ENCODE measurements at places on chromosomes 3 and 15.

- H3K27ac ChIP-seq: no peak overlapping the region
- no peak overlapping the region for H3K4me3 ChIP-seq
- no peaks in the 10 kb centered on the region for H3K27me3 ChIP-seq
- no peaks in the 10 kb centered on the region for H3K36me3 ChIP-seq
- DNase-seq: no peak
These were observed 6.2 kb downstream of the TGFBR2 start for GRCh38 chr3:30612437-30613132.

GRCh38 chr3:39264053-39264452 is 15.8 kb downstream of the CX3CR1 start:
- no peaks in the 10 kb centered on the region for H3K4me1 ChIP-seq
- no peak for DNase-seq

- H3K36me3 ChIP-seq: no peaks in the 10 kb centered on the region
- H3K4me3 ChIP-seq: no peak overlapping the region
- peak; percentile 8 for DNase-seq
- H3K27me3 ChIP-seq: no peaks in the 10 kb centered on the region
- no peak overlapping the region for H3K27ac ChIP-seq
These were observed 1138.4 kb downstream of the SI start for GRCh38 chr3:163939926-163940325.

DNA sequence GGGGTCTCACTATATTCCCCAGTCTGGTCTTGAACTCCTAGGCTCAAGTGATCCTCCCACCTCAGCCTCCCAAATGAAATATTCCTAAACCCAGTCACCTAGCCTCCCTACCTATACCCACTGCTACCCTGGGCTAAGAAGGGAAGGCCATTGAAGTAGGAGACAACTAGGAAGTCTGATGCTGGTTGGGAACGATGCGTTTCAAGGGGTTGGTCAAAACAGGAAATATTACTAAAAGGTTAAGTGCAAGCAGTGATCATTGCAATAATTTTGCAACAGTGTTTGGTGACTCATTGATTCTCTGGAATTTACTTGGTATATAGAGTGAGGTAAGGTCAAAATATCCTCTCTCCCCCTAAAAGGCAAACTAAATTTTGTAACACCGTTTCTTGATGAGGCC is 4.6 kb upstream of the UQCRC1 start:
- no peaks in the 10 kb centered on the region for H3K27me3 ChIP-seq
- no peak overlapping the region for H3K27ac ChIP-seq
- no peaks in the 10 kb centered on the region for H3K4me1 ChIP-seq
- H3K4me3 ChIP-seq: no peak overlapping the region

GRCh38 chr3:81823882-81824395 is 62.5 kb upstream of the GBE1 start:
- no peaks in the 10 kb centered on the region for H3K36me3 ChIP-seq
- no peak overlapping the region for H3K27ac ChIP-seq
- H3K4me1 ChIP-seq: no peaks in the 10 kb centered on the region
- H3K4me3 ChIP-seq: no peak overlapping the region
- peak; percentile 1 for DNase-seq
